Gastrocnemius medialis (tissue), 4 donors: ENCODE measurements at places on chromosomes 7 and 10. TPM values are rescaled to one million over a fixed set of nuclear protein-coding genes. Genes with fewer than 3 reads are reported as not detected.

TMEM176A gene
- 5.2 TPM for total RNA-seq

TFEC gene
- 0.17 TPM for total RNA-seq

C10orf62 gene
- not detected for total RNA-seq

MEIG1 gene
- total RNA-seq: not detected

GPR15LG gene
- total RNA-seq: not detected

CREB5 gene
- 3.5 TPM for total RNA-seq

SPDYE11 gene
- total RNA-seq: not detected

ZNF92 gene
- 2.4 TPM for total RNA-seq

PON3 gene
- total RNA-seq: 0.49 TPM

TMEM196 gene
- not detected for total RNA-seq

ZNF804B gene
- total RNA-seq: not detected

GHRHR gene
- total RNA-seq: not detected
